ENCODE measurements at places on chromosomes 5 and 9. TPM values are rescaled to one million over a fixed set of nuclear protein-coding genes. Genes with fewer than 3 reads are reported as not detected.

DNA sequence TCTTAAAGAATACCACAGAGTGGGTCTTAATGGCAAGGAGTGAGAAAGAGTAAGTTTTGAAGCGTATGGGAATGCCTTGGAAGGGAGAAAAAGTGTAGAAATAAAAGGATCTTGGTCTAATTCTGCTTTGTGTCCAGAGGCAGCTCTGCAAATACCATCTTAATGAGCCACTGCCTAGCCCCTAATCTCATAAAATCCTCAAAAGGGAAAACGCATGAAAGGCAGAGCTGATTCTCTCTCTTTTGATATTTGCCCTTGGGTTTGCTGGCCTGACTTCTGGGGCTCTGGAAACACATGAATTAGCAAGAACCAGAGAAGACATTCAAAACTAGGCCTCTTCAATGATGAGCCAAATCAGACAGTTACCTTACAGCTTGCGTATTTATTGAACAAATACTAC, 28.1 kb downstream of the NREP start:
- DNase-seq: no peak

GRCh38 chr9:78038620-78039300, 7.1 kb upstream of the GNAQ start:
- DNase-seq: no peak

FOXI1 gene
- total RNA-seq: not detected

DNA sequence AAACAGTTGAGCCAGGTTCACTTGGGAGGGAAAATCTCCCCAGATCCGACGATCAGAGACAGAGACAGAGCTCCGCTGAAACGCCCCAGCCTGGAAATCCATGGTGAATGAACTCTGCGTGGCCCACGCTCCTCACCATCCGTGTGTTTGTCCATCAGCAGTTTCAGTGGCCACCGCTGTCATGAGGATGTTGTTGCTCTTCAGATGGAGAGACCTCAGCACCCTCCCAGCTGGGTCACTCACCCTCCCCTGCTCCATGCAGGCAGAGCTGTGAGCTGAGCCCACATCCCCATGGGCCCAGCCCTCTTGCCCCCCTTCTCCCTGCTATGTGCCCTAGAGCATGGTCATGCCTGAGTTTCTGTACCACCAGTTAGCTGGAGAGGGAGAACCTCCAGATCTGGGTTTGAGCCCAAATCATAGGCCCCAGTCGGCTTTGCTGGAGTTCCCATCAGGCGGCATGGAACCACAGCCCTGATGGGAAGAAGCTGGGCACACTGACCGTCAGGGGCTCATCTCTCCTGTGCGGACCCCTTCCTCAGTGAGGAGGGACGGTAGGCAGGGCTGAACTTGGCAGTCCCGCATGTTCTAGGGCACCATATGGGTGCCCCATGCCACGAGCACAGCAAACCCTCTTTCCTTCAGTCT, 154.4 kb upstream of the COL5A1 start:
- DNase-seq: no peak

DNA sequence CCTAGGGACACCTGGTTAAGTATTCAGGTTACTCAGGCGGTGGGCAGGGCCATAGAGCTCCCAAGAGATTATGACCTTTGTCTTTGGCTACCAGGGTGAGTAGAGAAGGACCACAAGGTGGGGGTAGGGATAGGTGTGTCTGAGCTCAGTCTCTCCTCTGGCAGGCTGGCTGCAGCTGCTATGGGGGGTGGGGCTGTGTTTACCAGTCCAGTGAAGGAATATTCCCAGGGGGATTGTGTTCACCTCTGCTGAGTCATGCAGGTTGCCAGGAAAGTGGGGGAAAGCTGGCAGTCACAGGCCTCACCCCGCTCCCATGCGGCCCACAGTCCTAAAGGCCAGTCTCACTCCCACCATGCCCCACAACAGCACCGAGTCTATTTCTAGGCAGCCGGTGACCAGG, 53.6 kb upstream of the POU5F2 start:
- DNase-seq: no peak

GRCh38 chr5:98308960-98309359, 464.5 kb upstream of the RGMB start:
- DNase-seq: peak; percentile 54

GRCh38 chr9:36214571-36214970, 23.9 kb downstream of the CLTA start:
- DNase-seq: peak; percentile 29

DNA sequence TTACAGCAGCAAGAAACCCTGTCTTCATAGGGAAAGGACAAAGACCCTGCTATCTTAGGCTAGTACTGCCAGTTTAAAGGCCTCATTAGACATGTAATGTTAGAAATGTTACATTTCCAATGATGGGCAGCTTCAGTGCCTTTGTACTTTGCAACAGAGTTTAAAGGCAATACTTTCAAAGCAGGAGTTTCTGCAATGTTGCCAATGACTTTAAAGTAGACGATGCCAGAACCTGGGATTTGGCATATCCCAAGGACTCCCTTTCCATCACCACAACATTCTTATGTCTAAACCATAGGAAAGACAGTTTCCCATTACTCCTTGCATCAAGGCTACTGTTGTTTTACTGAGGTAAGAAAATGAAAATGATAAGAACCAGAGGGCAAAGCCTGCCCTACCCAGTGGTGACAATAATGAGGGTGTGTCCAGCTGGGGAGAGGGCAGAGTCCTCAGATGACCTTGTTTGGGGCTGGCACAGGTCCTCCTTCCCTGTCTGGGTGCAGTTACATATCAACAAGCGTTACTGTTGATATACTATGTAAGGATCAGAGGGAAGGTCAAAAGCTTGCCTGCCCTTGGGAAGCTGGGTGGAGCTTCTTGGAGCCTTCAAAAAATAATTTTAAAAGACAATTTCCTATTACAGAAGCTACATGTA, 27.5 kb upstream of the MLANA start:
- DNase-seq: no peak

HTR4 gene
- not detected for total RNA-seq

DNA sequence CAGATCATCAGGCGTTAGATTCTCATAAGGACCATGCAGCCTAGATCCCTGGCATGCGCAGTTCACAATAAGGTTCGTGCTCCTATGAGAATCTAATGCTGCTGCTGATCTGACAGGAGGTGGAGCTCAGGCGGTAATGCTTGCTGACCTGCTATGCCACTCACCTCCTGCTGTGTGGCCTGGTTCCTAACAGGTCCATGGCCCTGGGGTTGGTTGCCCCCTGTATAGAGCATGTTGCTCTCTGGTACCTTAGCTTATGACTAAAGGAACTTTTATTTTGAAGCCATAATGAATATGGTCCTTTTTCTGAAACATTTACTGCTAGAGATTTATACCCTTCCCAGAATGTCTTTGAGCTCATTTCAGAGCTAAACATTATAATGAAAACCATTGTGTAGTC, 3.1 kb downstream of the MAN2A1 start:
- DNase-seq: no peak

DNA sequence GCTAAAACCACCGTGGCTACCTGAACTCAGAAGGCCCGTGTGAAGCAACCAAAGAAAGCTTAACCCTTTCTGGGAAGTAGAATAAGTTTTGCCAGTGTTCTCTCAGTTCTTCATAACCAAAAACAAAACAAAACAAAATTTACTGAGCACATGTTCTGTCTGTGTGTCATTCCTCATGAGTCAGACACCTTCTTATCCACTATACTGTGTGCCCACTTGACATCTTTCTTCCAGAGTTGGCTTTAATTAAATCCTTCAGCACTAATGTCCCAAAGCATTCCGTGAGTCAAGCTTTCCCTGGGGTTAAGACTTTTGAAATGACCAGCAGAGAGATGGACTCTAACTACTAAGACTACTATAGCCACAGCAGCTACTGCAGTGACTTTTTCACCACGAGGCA, 61.3 kb downstream of the GLIS3 start:
- DNase-seq: no peak

GNA14 gene
- 3.2 TPM for total RNA-seq

GRCh38 chr9:104868687-104869404, 59.1 kb downstream of the ABCA1 start:
- peak; percentile 53 for DNase-seq

DNA sequence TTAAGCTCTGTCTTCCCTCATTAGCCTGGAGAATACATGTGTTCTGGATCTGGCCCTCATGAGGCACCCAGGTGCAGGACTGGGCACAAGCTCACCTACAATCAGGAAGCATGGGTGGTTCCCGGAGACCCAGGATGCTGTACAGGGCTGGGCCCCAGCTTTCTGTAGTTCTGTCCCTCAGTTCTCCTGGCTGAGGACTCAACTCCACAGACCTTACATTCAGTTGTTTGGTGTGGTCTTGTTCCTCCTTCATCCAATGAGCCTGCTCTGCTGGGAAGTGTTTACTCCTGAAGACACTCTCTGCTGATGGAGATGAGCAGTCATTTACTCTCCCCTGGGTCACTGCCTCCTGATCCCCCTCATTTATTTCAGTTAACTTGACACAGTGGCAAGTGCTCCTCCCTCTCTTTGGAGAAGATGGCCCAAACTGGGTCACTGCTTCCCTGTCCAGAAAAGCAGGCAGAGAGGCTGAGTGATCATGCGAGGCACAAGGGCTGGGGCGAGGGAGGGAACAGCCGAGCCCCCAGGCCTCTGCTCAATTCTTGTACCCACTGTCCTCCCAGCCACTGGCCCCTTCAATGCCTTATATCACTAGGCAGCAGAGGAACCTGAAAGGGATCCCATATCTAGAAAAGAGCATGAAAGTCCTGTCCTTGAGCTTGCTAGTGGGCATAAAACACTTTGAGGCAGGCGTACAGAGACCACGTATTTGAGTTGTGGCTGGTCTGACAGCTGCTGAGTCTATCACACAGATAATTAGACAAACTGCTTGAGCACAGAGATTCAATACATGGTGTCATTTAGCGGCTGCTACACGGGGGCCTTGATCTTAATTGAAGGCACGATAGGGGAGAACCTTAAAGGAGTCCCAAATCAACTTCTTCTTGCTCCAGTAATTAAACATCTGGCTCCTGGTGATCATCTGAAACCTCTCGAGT, 221.7 kb downstream of the FSTL4 start:
- DNase-seq: no peak
